Left cardiac atrium (tissue), 4 donors: ENCODE measurements at places on chromosomes 4 and X. TPM values are rescaled to one million over a fixed set of nuclear protein-coding genes. Genes with fewer than 3 reads are reported as not detected.

MAGEE2 gene
- total RNA-seq, result not detected

AADAT gene
- 1.5 TPM for total RNA-seq

DNA sequence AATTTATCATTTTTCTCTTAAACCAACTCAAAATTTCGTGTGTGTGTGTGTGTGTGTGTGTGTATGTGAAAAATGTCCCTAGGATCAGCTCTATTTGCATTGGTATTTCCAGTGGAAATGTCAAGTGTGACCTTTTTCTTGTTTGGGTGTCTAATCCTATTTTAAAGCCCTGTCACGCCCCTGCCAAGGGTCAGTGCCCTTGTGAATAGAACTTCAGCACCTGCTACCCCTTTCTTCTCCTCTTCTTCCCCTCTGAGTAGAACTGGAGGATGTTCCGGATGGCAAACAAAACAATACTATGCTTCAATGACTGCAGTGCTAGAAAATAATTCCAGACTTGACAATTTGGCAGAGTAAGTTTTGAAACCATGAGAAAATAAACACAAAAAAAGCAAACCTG lies 67.3 kb downstream of the SPRY1 start:
- DNase-seq, result no peak

DNA sequence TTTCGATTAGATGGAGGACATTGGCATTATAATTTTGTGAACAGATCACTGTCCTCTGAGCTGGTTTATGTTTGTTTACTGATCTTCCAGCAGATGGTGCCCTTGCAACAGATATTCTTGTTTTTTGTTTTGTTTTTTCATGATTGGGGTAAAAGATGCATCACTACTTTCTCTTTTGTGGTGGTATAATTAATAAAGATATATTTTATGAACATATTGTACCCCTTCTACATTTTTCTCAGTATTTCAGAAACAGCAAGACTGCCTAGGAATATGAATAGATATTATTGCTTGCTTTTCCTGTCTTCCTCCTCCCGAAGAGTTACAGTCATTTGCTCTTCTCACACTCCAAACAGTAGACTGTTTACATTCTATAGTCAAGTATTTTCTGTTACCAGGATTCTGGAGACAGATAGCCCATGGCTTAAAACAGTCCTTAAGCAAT lies 905.2 kb downstream of the TRAM1L1 start:
- DNase-seq, result no peak

GRCh38 chr4:89751416-89751815 lies 85.5 kb downstream of the SNCA start:
- no peak for DNase-seq

GRCh38 chrX:124194901-124195300 lies 137.6 kb upstream of the TEX13D start:
- DNase-seq, result no peak

- DNase-seq, result peak; percentile 84
Observed at GRCh38 chr4:40576651-40577480, 52.8 kb downstream of the RBM47 start.
